ENCODE measurements at places on chromosomes 16 and 17.

DNA sequence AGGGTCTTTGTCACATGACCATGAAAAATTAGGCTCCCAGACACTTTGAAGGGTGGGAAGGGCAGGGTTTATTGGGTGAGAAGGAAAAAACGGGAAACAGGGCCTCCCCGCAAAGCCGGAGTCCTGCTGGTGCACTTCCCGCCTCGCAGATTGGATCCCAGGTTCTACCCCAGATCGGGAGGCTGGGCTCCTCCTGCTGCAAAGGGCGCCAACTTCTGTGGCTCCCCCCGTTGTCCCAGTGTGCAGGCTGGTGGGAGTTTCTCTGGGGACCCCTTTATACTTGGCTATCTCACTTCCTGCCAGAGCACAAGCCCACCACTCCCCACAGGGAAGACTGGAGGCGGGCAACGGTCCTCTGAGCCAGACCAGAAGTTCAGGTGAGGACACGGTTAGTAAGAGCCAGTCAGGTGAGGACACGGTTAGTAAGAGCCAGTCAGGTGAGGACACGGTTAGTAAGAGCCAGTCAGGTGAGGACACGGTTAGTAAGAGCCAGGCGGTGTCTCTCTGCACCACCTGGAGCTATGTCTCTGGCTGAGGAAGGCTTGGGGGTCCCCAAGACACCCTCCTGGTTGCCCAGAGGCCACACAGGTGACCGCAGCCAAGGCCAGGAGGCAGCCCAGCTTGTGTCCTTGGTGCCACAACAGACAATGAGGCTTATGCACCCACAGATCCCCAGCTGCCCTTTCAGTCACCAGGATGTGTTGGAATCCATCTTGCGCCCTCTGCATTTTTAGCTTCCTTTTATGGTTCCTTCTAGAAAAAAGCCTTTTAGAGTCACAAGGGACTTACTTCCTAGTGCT lies 48.1 kb upstream of the CHMP6 start:
- DNase-seq = no peak

- DNase-seq = no peak
Measured at GRCh38 chr17:72735592-72735991, 356.9 kb downstream of the SLC39A11 start.

DNA sequence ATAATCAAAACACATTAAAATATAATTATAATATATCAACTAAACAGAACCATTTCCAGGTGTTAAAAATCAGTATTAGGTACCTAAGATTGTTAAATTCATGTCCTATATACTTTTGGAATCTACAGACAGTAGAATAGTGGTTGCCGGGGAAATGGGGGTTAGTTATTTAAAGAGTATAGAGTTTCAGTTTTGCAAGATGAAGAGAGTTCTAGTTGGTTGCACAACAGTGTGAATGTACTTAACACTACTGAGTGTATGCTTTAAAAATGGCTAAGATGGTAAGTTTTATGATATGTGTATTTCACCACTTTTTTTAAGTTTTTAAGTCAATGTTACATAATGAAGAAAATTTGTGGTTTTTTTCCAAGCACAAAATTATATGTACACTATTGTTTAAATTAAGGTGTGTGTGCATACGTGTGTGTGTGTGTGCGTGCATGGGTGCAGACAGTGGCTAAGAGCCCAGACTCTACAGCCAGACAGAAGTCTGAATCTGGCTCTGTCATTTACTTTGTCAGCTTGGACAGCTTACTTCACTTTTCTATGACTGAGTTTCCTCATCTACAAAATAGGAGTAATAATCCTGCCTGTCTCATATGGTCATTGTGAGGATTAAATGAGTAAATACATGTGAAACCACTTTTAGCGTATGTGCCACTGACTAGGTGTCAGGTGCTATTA lies 25.3 kb upstream of the PHAF1 start:
- DNase-seq = no peak

DNA sequence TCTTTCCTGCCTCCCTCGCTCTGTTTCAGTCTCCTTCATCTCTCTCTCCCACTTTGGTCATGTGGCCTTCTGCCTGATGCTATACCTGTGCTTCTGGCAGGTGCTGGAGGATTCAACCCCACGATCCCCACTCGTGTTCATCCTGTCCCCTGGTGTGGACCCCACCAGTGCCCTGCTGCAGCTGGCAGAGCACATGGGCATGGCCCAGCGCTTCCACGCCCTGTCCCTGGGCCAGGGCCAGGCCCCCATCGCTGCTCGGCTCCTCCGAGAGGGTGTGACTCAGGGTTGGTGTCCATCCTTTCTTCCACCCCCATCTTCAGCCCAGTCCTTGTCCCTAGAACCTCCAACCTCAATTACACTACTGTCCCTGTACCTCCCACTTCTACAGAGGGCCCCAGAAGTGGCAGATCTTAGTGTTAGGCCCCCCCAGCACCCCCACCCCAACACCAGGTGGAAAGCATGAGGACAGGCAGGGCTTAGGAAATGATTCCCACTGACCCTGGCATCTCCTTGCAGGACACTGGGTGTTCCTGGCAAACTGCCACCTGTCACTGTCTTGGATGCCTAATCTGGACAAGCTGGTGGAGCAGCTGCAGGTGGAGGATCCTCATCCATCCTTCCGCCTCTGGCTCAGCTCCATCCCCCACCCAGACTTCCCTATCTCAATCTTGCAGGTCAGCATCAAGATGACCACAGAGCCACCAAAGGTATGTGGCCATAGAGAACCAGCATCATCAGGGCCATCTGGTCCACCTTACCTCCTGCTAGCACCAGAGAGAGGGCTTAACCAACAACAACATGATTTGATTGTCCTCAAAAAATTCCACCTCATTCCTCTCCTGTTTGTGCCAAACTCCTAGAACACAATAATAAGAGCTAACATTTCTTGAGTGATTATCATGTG lies 9.7 kb upstream of the KDM6B start:
- no peak for DNase-seq

DNA sequence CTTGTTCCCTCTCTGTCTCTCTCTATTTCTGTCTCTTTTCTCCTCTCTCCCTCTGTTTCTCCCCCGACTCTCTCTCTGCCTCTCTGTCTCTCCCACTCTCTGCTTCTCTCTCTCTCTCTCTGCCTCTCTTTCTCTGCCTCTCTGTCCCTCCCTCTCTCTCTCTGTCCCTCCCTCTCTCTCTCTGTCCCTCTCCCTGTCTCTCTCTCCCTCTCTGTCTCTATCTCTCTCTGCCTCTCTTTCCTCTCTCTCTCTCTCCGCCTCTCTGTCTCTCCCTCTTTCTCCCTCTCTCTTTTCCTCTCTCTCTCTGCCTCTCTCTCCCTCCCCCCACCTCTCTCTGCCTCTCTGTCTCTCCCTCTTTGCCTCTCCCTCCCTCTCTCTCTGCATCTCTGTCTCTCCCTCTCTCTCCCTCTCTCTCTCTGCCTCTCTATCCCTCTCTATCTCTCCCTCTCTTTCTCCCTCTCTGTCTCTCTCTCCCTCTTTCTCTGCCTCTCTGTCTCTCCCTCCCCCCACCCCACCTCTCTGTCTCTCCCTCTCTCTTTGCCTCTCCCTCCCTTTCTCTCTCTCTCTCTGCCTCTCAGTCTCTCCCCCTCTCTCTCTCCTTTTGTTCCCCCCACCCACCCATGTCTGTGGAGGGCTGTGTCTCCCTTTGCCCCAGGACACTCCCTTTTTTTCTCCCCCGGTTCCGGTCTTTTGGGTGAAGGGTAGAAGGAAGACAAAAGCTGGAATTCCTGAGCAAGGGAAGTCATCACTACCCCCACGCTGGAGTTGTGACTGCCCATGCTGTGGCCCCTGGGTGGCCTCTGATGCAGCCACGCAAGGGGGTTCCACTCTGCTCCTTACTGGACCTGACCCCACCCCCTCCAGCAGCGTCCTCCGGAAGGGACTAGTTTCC lies 27.1 kb upstream of the MGAT5B start:
- no peak for DNase-seq

DNA sequence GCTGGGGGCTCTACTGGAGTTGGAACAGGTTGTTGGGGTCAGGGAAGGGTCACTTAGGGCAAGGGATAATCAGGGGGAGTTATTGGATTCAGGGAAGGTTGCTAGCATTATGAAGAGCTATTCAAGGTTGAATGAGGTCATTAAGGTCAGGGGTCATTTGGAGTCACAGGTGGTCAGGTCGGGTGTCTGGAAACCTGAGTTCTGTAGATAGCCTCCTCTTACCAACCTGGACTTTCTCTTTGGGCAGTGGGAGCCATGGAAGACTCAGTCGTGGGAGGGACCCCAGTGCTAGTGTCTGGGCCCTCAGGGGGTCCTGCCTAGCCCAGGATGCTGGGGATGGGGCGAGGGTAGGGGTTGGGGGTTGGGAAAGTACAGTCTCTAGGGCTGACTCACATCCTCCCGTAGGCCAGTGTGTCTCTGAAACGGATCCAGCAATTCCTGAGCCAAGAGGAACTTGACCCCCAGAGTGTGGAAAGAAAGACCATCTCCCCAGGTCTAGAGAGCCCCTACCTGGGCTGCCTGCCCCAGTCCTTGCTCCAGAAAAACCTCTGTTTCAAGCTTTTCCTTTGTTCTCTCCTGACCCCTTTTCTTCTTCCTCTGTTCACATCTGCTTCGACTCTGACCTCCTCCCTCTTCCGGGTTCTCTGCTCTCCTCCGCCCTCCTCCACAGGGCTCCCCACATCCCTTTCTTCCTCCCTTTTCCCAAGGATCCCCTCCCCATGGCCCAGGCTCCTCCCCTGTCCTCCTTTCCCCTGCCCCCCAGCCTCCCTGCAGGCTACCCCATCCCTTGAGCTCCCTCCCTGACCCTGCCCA lies 33.5 kb downstream of the ABCC3 start:
- DNase-seq = no peak

DNA sequence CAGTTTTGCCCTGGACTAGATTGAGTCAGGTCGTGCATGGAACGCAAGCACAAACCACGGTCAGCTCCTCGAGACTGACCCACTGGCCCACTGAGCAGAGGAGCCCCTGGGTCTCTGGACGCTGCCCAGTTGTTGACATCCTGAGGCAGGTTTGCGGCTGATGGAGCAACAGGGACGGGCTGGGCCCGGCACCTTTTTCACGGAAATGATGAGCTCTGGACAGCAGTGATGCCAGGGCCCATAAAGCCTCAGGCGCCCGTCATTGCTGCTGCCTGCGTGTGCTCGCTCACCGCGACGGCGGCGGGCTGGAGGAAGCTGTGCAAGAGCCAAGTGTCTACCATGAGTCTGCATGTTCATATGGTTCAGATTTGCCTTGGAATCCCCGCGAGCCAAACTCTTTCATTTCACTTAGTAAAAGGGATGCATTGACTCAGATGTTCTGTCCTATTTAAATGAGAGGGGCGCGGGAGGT lies 30.8 kb upstream of the CRISPLD2 start:
- no peak for DNase-seq

GRCh38 chr17:75010683-75011400 lies 1.6 kb upstream of the MRPL58 start:
- no peak for DNase-seq

DNA sequence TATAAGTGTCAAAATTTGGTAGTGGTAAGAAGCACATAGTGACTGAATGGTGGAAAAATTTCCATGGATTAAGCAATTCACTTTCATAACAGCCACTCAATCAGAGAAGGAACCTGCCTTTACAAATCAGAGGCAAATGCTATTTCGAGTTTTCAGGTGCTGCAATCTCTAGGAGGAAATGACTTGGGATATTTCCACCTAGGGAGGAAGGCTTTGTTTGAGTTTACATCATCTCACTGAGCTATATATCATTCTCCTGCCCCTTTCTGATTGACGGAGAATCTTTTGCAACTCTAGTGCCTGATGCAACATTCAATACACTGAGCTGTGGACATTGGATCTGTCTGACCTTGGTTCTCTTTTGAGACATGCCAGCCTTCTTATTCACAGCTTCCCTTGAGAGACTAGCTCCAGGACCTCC lies 26.3 kb downstream of the MARCHF10 start:
- no peak for DNase-seq

GRCh38 chr17:71919186-71919585 lies 201.6 kb upstream of the SOX9 start:
- no peak for DNase-seq

DNA sequence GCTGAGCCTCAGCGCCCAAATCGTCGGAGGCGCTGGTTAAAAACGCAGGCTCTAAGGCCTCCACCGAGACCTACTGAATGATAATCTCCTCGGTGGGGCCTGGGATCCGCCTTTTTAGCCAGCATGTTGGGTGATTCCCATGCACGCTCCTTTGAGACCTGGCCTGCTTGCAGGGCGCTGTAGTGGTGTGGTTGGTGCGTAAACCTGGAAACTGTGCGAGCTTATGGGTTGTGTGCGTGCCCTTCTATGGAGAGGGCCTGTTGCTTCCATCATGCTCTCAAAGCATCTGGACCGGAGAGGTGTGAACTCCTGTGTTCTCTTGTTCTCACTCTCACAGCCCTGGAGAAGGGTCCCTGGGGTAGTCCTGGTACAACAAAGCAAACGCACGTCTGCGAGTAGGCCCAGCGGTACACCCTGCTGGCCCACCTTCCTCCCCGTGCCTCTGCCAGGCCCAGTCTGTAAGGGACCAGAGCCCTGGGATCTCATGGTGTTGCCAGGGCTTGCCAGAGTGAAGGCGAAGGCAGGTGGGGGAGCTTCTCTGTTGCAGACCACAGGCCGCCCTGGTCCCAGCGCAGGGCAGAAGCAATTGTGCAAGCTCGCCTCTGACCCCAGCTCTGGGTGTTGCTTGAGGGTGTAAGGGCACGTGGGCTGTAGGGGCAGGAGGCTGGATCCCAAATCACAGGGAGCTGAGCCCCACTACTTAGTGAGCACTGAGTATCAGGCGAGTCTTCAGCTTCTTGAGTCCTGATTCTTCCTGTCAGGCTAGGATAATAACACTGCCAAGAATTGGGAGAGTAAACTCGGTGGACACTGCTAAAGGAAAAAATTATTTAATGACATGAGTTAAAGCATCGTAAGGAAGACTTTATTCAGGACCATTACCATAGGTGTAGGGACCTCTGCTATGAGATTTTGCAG lies 879 bp upstream of the LRRC75A start:
- no peak for DNase-seq

- no peak for DNase-seq
Measured at GRCh38 chr17:50191359-50192143, 9.9 kb downstream of the COL1A1 start.

- DNase-seq = no peak
Measured at GRCh38 chr17:19573075-19573474, 39.4 kb downstream of the SLC47A1 start.

DNA sequence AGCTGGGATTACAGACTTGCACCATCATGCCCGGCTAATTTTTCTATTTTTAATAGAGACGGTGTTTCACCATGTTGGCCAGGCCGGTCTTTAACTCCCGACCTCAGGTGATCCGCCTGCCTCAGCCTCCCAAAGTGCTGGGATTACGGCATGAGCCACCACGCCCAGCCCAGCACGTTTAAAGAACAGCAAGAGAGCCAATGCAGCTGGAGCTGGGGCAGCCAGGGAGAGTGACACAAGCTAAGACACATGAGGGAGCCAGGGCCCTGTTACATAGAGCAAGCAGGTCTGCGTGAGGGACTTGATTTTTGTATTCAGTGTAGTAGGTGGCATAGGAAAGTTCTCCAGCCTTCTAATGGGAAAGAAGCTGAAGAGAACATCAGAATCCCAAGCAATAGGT lies 21.7 kb upstream of the GOSR2 start:
- no peak for DNase-seq
